Naive thymus-derived CD4-positive, alpha-beta T cell (primary cell): ENCODE measurements at places on chromosomes 4 and X.

- DNase-seq, result no peak
Observed at GRCh38 chr4:178665916-178666315, 1223.7 kb upstream of the AGA start.

GRCh38 chr4:16727218-16727617 is 171.2 kb downstream of the LDB2 start:
- no peak for DNase-seq

DNA sequence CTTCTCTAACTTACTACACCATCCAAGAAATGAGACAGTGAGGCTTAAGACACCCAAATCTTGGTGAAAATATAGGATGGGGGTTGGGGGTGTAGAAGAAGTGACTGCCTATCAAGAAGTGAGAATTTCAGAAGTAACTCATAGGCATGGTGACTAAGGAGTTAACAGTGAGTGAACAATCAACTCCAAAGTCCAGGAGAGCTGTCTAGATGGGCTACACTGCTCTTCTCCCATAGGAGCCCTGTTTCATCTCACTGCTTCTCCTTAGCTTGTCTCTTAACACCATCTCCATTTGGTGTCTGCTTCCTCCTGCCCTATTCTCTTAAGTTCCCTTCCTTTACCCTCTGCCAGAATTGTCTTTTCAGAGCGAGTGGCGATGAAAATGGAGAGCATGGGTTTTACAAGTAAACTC is 22.7 kb downstream of the FABP2 start:
- DNase-seq, result no peak

GRCh38 chr4:136412708-136413107 is 1119.6 kb downstream of the PCDH18 start:
- DNase-seq, result no peak

DNA sequence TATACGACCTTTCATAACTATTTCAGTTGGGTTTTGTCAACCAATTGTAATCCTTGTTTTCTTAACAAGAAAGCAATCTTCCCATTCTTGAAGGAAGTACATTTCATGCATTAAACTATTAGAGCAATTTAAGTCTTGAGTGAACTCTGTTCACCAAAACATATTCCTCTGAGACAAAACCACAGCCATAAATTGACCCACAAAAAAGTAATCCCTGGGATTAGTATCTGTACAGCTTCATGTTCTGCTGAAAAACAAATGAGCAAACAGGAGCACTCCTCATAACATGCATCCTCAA is 207.0 kb upstream of the PDE5A start:
- DNase-seq, result no peak

- no peak for DNase-seq
Observed at GRCh38 chr4:5084911-5085475, 33.7 kb downstream of the STK32B start.

GRCh38 chrX:45186643-45187026 is 14.0 kb downstream of the DIPK2B start:
- no peak for DNase-seq

- DNase-seq, result no peak
Observed at GRCh38 chr4:82954212-82954611, 53.7 kb downstream of the THAP9 start.

- no peak for DNase-seq
Observed at GRCh38 chrX:32501606-32502005, 709.7 kb downstream of the DMD start.

GRCh38 chr4:4387531-4388310 is 819 bp downstream of the NSG1 start:
- DNase-seq, result no peak

DNA sequence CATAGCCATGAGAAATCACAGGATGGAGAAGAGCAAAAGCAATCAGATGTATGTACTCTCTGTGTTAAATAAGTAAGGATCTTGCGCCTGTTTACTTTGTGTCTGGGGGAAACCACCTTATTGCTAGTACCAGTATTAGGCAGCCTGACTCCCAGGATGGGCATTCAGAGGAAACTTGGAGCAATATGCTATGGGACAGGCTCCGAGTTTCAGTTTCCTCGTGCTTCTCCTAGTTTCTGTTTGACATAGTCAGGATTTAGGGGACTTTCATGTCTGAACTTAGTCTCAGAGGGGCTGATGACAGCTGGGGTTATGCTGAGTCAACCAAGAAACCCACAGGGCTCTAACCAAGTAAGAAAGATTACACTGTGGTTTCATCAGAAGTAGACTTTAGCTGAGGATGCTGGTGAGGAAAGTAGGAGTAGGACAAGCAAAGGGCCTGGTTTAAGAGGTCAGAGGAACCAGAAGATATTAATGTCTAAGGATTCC is 13.5 kb downstream of the NSUN7 start:
- no peak for DNase-seq

GRCh38 chr4:26039639-26040359 is 125.8 kb downstream of the SMIM20 start:
- DNase-seq, result no peak

- DNase-seq, result peak; percentile 6
Observed at GRCh38 chrX:11558972-11559371, 106.7 kb downstream of the ARHGAP6 start.

- DNase-seq, result no peak
Observed at GRCh38 chr4:106096454-106096853, 201.2 kb downstream of the NPNT start.

DNA sequence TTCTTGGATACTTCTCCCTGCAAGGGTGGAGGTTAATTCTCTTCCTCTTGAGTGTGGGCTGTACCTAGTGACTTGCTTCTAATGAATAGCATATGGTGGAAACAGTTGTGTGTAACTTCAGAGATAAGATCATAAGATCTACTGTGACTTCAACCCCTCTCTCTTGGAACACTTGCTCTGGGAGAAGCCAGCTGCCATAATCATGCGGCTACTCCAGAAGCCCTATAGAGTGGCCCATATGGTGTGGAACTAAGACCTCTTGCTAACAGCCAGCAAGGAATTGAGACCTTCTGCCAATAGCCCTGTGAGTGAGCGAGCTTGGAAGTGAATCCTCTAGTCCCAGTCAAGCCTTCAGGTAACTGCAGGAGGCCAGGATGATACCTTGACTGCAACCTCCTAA is 81.1 kb downstream of the RBMX2 start:
- no peak for DNase-seq

GRCh38 chr4:89142691-89143669 is 31.6 kb downstream of the TIGD2 start:
- DNase-seq, result no peak

DNA sequence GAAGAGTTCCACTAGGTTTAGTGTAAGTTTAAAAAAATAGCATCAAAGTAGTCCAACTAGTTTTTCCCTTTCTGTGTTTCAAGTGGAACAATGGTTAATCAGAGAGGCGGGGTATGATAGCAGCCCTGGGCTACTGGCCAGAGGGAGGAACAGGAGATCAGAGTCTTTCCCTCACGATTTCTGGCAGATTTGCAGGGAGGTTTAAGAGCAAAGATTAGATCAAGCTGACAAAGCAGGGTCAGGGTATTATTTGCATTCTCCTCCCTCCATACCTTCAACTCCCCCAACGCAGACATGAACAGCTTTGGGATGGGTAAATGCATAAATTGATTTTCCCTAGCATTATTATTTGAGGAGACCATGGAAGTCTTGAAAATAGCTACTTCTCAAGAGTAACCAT is 277.6 kb upstream of the DIAPH2 start:
- DNase-seq, result no peak

DNA sequence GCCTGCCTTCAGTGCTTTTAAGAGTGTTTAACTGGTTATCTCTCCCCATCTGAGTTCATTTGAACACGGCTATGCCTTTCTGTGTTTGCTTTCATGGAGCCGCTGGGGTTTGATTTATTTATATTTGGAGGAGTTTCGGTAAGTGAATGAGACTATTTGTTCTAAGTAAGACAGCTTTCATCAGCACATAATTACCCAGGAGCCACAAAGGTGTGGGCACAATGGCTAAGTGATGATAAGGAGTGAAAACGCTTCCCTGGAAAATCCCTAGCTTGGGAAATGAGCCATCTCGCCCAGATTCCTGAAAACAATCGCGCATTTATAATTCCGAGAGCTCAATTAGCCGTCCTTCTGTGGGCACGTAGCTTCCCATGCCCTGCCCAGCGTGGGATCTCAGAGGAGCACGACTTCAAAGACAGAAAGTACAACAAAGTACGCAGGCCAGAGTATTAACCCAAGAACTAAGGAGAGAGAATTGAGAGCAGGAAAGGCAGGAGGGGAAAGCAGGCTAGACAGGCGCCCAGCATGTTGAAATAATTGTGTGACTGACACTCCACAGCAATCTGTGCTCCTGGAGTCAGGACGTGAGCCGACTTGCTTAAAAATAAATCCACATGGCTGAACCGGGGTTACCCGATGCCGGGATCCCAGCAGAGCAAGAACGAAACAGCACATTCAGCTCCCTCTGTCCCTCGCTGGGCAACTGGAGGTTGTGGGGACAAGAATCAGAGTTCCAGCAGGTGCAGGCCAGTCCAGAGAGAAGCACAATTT is 99.0 kb downstream of the DHRSX start:
- DNase-seq, result no peak

DNA sequence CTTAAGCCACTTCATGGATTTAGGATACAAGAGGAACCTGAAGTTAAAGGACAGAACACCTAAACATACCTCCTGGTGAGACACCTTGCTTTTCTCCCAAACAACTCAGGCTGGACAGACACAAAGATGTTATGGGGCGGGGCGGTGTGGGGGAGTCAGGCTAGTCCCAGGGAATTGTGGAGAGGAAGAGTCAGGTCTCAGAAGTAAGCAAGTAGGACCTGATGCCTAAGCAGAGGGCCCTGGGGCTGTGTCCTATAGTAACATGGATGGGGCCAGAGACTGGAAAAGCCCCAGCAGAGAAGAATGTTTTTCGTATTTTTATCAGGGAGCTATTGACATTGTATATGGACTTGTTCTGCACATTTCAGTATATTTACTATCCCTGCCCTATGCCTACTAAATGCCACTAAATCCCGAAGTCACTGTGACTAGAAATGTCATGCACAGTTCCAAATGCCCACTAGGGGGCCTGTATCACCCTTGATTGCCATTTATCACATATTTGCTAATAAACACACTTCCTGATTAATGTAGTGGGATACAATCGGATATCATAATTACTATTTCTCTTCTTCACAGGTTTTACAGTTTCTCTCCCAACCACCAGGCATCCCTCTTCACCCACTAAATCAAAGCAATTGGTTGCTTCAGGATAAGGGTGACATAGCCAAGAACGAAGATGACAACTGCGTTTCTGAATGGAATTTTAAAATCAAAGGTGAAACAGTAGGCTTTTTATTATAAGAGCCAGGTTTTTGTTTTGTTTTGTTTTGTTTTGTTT is 23.8 kb upstream of the ARHGAP10 start:
- peak; percentile 26 for DNase-seq

GRCh38 chr4:138976526-138976925 is 39.1 kb upstream of the NOCT start:
- no peak for DNase-seq

DNA sequence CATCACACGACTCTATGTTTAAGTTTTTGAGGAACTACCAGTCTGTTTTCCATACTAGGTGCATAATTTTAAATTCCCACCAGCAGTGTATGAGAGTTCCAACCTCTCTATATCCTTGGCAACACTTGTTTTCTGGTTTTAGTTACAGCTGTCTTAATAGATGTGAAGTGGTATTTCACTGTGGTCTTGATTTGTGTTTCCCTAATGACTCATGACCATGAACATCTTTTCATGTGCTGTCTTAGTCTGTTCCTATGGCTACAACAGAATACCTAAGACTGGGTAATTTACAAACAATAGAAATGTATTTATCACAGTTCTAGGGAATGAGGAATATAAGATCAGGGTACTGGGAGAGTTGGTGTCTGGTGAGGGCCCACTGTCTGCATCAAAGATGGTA is 51.5 kb upstream of the GPR78 start:
- no peak for DNase-seq

DNA sequence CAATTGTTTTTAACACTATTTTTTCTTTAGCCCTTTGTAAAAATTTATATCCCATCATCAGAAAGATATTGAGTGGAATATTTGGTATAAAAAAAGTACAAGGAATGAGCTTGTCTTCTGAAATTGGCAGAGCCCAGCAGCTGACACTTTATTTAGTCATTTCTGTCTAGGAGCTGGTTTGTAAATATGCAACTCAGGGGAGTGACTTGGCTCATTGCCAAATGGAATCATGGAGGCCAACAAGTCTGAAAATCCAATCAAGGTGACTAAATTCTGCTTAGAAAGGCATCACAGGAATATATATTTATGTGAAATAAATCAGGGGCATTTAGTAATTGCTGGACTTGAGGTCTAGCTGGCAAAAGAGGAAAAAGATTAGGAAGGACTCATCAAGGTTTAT is 74.4 kb downstream of the OTC start:
- no peak for DNase-seq

DNA sequence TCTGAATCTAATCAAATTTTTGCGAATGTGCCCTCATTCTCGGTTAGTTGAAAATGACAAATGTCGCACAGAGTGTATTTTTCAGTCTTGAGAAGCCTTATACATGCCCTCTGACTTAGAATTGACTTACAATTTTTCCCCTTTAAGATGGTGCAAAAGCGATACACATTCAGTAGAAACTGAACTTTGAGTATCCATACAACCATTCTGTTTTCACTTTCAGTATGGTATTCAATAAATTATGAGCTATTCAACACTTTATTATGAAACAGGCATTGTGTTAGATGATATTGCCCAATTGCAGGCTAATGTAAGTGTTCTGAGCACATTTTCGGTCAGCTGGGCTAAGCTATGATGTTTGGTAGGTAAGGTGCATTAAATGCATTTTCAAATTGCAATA is 43.4 kb downstream of the SLC9A7 start:
- DNase-seq, result no peak

DNA sequence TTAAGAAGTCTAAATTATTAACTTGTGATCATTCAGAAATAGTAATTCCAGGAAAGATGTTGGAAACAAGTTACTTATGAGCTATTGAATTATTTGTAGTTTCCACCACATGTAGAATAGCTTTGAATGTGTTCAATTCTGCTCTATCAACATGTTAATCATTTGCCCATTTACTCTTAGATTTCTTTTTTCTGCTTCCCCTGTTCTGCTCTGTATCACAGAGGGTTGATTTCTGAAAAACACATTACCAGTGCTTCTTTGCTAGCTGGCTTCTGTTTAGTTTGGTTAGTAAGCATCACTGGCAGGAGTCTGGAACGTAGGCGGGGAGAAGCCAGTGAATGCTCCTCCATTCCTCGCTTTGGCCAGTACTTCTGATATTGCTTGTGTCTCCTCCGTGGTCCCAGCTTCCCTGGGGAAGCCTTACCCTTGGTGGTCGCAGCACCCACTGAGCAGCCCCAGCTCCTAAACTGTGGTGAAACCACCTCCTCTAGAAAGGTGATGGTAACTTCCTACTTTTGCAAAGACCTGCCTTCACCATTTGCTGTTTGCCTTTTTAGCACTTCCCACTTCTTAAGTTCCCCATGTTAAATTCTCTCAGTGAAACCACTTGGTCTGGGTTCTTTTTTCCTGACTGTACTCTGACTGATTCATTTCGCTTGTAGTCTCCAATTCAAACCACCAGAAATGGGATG is 40.3 kb upstream of the GALNT7 start:
- DNase-seq, result no peak
